ENCODE measurements at places on chromosomes 13 and 19.

GRCh38 chr13:99124794-99125316 lies 75.8 kb upstream of the UBAC2 start:
- DNase-seq, result no peak

GRCh38 chr13:91401920-91402319 lies 3.5 kb downstream of the GPC5 start:
- no peak for DNase-seq

DNA sequence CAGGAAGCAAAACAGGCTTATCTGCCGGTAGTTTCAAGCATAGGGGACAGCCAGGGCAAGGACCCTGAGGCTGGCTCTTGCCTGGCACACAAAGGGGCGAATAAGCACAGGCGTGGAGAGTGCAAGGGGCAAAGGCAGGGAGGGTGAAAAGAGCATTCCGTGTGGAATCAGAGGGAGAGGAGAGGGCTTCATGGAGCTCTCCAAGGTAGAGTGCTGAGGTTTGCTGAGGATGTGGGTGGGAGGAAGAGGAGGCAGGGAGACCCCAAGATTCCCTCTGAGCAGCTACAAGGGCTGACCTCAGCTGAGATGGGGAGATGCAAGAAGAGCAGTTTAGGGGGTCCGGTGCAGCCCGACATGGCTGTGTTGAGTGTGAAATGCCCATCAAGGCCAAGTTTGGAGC lies 36.5 kb upstream of the ZNRF4 start:
- DNase-seq, result no peak

- no peak for DNase-seq
Measured at GRCh38 chr13:25811506-25811905, 240.3 kb downstream of the SHISA2 start.

GRCh38 chr13:73429701-73430100 lies 370.9 kb downstream of the KLF5 start:
- DNase-seq, result no peak

GRCh38 chr13:107574517-107575210 lies 640.7 kb downstream of the LIG4 start:
- no peak for DNase-seq

Measured in activated T-cell treated with anti-CD3 and anti-CD28 coated beads for 24 hours (primary cell).